Cerebellar nuclear complex (tissue), 1 donor: ENCODE measurements at places on chromosomes 5 and 9.

DNA sequence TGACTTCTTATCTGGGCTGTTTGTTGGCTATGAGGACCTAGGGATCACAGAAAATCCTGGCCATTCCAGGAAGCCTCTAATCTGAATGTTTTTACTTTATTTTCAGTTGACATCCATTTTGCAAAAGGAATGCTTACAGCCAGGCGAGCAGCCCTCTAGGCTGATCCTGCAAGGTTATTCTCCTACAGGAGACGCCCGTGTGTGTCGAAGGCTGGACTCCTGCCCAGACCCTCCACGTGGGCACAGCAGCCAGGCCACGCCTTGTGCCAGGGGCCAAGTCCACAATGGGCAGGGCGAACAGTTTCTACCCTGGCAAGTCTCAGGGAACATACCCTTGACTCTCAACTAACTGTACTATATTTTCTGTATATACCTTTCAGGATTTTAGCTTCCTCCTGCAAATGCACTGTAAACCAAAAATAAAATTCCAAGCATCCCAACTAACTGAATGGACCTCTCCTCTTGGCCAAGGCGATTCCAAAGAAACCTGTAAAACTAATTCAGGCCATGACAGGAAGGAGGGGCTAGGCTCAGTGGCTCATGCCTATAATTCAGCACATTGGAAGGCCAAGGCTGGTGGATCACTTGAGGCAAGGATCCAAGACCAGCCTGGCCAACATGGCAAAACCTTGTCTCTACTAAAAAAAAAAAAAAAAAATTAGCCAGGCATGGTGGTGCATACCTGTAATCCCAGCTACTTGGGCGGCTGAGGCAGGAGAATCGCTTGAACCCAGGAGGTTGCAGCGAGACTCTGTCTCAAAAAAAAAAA is 5.7 kb downstream of the CMBL start:
- DNase-seq, result no peak

DNA sequence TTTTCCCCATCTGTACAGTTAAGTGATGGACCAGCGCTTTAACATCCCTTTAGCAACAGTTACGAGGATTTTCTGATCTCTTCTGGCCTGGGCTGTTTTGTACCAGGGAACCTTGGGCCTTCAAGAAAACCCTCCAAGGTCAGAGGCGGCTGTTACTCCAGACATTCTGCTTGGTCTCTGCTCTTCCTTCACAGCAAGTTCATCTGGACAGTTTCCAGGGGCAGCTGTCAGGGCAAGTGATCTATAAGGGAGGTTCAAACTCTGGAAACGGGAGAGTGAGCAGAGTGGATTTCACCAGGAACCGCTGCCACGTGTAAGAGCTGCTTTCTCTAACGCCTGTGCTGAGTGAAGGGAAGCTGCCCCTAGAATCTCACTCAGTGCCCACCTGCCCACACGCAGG is 36.7 kb downstream of the ZNF618 start:
- no peak for DNase-seq

DNA sequence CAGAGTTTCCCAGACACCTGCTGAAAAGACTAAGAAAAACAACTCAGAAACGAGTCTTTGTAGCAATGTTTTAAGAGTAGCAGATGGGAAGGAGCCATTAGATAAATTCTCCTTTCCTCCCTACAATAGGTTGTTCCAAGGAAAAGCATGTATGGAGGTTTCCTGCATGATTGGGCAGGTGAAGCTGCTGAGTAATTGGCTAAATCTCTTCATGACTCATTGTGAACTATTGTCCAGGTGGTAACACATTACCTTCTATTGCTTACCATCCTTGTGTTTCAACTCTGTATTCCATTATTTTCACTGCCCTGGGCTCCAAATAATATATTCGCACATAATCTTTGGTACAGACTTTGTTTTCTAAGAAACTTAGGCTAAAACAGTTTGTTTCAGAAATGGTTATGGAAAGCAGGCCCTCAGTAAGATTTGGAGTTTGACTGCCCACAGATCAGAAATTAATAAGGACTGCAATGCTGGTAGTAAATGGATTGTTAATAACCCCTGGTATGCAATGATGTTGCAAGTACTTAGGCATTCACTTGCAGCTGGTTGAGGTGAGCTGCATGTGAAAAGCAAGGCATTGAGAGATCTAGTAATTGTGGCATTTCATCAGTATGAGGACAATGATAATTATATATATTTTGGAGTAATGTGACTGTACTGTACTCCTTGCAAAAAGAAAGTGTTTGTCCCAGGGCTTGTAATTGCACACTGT is 281.4 kb upstream of the VLDLR start:
- no peak for DNase-seq

DNA sequence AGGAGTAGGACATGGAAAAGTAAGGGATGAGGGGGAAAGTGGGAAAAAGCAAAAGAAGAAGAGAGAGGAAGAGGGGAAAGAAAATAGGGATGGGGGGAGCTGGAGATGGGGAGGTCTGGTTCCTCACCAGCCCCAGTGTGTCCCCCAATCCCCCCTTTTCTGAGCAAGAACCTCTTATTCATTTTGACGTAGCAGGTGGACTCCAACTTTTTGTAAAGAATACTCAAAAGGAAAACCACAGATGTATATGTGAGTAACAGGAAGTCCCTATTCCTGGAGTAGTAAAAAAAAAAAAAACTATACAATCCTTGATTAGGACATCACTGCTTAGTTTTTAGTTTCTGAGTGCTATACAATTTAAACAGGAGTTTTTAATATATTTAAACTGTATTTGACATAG is 3.9 kb upstream of the CFAP95 start:
- DNase-seq, result no peak

DNA sequence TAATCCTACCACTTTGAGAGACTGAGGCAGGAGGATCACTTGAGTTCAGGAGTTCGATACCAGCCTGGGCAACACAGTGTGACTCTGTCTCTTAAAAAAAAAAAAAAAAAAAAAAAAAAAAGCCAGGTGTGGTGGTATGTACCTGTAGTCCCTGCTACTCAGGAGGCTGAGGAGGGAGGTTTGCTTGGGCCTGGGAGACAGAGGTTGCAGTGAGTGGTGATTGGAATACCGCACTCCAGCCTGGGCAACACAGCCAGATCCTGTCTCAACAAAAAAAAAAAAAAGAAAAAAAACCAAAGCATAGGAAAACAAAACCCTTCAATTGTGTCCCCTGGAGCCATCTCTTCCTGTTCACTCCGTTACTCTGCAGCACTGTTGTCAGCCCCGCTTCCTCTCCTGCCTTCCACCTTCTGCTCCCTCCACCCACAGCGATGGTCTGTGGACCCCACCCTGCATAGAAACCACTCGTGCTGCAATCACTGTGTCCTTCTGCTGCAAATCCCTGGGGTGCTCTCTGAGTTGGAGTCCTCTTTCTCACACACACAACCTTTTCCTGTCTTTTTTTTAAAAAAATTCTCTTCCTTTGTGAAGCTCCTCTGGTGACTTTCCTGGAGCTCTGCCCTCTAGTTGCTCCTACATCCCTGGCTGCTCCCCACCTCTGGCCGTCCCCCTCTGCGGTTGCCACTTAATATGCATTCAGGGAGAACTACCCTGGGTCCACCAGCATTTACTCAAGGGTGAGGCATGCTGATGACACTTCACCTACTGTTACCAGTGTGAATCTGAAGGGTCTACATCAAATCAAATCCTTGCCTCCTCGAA is 22.2 kb downstream of the CCT5 start:
- no peak for DNase-seq

- DNase-seq, result no peak
These were observed 87.2 kb downstream of the GLIS3 start for GRCh38 chr9:4212661-4213060.

GRCh38 chr9:101397746-101398067 is 711 bp downstream of the MRPL50 start:
- DNase-seq, result no peak

GRCh38 chr9:37534412-37534811 is 41.8 kb downstream of the FBXO10 start:
- no peak for DNase-seq

DNA sequence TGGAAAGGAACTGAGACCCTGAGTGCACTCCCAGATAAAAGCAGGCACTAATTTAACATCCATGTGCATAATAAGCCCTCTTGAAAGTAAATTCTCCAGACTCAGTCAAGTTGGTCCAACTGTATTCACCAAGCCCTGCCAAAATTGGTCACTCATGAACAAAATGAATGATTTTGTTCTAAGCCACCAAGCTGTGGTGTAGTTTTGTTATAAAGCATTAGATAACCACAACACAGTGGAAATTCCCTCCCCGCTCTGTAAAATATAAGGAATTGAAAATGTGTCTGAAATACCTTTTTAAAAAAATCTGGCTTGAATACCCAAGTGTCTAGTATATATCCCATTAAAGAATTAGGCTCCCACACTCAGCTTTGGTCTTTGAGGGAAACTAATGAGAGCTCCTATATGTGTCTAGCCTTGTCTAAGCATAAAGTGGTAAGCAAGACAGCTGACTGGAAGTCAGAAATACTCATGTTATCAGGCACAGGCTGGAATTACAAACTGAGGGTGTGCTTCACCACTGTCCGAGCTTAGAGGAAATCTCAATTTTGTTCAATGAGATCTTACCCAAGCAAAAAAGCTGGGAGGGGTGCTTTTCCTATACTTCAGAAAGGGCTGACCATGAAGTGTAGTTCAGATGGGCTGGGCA is 33.2 kb downstream of the IDNK start:
- DNase-seq, result no peak

DNA sequence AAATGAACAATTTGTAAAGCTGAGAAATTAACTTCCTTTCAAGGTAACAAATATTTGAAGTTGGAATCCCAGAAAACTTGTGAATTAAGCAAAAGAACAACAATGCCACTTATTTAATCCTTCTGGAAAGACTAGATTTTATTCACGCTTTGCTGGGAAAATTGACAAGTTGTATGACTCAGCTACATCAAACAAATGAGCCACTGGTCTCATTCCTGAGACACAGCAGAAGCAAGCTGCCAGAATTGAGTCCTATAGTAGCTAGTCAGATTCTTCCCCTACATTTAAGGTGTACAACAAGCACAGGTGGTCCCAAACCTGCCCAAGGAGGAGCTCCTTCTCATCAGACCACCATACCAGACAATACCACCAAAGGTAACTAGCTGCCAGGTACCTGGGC is 280.7 kb downstream of the SPOCK1 start:
- DNase-seq, result no peak

GRCh38 chr9:97615439-97616072 is 17.6 kb downstream of the TSTD2 start:
- peak; percentile 53 for DNase-seq

- DNase-seq, result no peak
These were observed 6.5 kb upstream of the INSL6 start for GRCh38 chr9:5191985-5192384.

DNA sequence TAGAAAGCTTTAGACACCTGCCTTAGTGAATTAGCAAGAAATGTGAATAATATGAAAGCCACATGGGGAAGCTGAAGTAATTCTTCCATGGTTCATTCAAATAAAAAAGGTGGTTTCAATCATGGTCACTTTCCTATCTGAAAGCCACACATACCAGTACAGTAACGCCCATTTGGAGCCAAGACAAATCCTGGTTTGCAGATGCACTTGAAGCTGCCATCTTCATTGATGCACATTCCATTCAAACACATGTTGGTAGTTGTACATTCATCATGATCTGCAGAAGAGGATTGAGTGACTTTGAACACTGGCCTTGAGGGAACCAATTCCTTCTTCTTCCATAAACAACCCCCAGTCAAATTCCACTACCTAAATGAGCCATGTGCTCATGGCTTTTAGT is 161.5 kb downstream of the FBN2 start:
- DNase-seq, result no peak

GRCh38 chr5:88515881-88516819 is 247.5 kb upstream of the TMEM161B start:
- DNase-seq, result no peak

DNA sequence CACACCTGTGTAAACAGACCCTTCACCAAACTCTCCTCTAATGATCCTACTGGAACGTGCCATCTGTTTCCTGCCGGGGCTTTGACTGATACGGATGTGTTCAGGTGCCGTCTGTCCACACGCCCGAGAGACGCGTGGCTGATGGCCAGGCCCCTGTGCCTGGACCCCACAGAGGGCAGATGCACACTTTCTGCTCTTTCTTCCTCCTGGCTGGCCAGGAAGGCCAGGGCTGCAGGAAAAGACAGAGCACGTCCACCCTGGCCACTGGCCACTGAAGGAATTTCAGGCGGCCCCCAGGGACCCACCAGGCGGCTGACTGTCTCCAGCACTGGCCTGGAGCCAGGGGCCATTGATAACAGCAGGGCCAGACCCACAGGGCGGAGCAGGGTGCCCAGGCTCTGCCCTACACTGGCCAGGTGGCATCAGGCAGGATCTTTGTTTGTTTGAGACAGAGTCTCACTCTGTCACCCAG is 3.6 kb upstream of the ENG start:
- no peak for DNase-seq

GRCh38 chr9:125885405-125886034 is 138.3 kb downstream of the PBX3 start:
- no peak for DNase-seq

- no peak for DNase-seq
These were observed 13.8 kb downstream of the WWC1 start for GRCh38 chr5:168305281-168305680.

DNA sequence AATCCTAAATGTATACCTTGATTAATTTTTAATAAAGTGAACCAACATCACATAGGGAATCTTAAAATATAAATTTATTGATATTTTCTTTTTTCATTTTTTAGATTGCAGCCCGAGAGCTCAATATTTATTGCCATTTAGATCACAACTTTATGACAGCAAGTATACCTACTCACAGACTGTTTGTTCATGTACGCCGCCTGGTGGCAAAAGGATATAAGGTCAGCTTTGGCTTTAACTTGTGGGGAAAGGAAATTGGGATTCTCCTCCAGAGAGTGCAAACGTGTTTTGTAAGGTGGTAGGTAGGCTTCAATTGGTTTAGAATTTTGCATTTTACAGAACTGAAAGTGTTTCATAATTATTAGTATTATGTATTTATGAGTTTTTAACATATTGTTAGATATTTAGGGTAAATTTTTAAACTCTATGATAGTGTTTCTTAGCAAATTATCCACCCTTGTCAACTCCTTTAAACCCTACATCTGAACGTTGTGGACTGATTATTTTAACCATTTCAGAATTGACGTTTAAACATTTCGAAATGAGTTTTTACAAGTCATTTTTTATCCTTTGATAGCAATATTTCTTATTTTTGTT is 17.5 kb upstream of the DHFR start:
- DNase-seq, result no peak

DNA sequence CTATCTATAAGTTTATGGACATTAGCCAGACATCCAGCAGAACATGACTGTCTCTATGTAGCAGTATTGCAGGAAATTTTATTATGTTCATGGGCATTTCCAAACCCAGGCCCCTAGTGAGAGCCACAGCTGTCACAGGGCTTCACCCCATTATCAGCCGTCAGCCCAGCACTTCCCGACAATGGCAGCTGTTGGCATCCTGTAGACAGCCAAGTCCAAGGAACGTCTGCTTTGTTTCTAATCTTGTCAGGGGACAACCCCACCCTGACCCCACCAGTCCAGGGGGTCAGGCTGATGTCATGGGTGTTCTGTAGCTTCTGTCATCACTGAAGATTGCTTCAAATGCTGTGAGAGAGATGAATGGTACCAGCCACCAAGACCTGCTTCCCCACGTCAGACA is 565.3 kb upstream of the BRINP1 start:
- no peak for DNase-seq
